Thoracic aorta (tissue), 2 donors: ENCODE measurements at places on chromosomes 12 and 14. TPM values are rescaled to one million over a fixed set of nuclear protein-coding genes. Genes with fewer than 3 reads are reported as not detected.

TGM1 gene
- total RNA-seq: 0.21 TPM

SLC39A2 gene
- total RNA-seq: not detected

GPR68 gene
- 1.8 TPM for total RNA-seq

DNA sequence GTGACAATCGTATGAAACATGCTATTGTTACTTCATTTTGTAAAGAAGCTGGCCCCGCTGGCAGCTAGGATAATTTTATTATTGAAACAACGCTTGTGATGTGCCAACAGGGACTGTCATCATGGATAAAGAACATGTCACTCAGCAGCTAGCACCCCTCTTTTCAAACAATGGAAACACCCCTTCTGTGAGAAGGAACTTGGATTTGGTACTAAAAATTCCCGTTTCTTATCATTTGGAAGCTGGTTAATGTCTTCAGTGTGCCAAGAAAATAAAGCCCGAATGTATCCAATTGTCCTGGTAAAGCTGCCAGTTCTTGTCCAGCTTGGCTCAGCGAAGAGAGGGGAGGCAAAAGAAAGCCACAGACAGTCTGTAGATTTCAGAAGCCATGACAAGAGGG, 186.6 kb downstream of the PHLDA1 start:
- H3K4me1 ChIP-seq: peaks cover 11% of the 10 kb centered on the region
- H3K36me3 ChIP-seq: no peaks in the 10 kb centered on the region
- H3K27me3 ChIP-seq: no peaks in the 10 kb centered on the region
- no peak for DNase-seq
- H3K27ac ChIP-seq: peak overlapping the region; percentile 46
- no peak overlapping the region for H3K4me3 ChIP-seq

KLRF1 gene
- 0.54 TPM for total RNA-seq

DNA sequence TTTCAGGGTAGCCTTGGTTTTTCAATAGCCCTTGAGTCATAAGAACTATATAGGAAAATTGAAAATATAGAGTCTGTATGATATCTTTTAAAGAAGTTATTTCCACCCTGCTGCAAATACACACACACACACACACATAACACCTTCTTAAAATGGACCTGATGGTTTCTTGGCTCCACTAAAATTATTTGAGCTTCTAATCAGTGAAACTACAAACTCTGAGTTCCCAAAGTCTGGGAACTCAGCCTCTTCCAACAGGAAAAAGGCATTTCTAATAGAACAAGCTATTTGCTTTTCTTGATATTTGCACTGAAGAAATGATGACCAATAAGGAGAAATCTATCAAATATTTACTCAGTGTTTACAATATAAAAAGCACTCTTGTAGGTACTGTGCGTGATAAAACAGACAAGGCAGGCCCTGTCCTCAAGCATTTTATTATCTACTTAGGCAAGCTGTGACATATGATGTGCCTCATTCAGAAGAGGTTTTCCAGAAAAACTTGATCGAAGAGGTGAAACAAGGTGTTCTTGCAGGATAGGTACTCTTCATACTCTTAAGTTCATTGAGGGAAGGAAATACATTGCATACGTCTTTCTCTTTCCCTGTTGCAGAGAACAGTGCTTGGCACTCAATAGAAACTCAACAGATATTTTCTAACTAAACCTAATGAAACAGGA, 88.6 kb downstream of the MGST1 start:
- no peak overlapping the region for H3K4me3 ChIP-seq
- H3K36me3 ChIP-seq: no peaks in the 10 kb centered on the region
- H3K4me1 ChIP-seq: no peaks in the 10 kb centered on the region
- DNase-seq: no peak

- H3K4me1 ChIP-seq: peaks cover 75% of the 10 kb centered on the region
- H3K36me3 ChIP-seq: peaks cover 13% of the 10 kb centered on the region
- peak overlapping the region; percentile 60 for H3K27ac ChIP-seq
- H3K4me3 ChIP-seq: no peak overlapping the region
- no peaks in the 10 kb centered on the region for H3K27me3 ChIP-seq
Measured at GRCh38 chr12:106074361-106074705, 64.4 kb downstream of the NUAK1 start.

GRCh38 chr12:131905081-131905629, 10.7 kb downstream of the ULK1 start:
- DNase-seq: no peak
- H3K27ac ChIP-seq: no peak overlapping the region
- H3K27me3 ChIP-seq: no peaks in the 10 kb centered on the region
- H3K36me3 ChIP-seq: peaks cover 28% of the 10 kb centered on the region
- peaks cover 13% of the 10 kb centered on the region for H3K4me1 ChIP-seq
- H3K4me3 ChIP-seq: no peak overlapping the region

CLEC4D gene
- total RNA-seq: 0.63 TPM

- no peak overlapping the region for H3K27ac ChIP-seq
- H3K4me1 ChIP-seq: no peaks in the 10 kb centered on the region
- DNase-seq: no peak
- H3K36me3 ChIP-seq: no peaks in the 10 kb centered on the region
- H3K4me3 ChIP-seq: no peak overlapping the region
- H3K27me3 ChIP-seq: no peaks in the 10 kb centered on the region
Measured at GRCh38 chr12:119659289-119659897, 8.5 kb upstream of the PRKAB1 start.

DNA sequence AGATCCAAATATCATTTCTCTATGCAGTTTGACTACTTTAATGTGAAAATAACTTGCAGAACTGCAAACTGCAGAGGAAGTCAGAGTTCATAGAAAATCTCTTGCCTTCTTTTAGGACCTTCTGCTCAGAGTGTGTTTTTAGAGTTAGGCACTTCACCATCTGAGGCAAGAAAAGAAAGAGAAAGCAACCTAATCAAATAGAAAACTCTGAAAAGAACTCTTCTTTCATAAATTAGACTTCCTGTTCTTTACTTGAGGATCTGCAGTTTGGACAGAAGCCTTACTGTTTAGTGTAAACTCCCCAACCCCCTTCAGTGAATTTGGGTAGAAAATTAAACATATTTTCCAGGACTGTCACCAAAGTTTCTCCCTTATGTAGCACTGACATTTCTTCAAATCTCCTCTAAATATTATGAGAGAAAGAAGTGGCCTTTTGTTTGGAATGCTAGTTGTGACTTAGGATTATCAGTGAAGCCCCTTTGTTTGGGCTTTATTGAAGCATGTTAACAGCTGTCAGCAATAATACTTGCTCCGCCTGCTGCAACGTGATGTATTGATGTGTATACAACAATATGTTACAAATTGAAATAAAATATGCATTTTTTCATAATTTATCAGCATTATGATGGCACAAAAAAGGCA, 99.5 kb downstream of the PDZRN4 start:
- H3K36me3 ChIP-seq: no peaks in the 10 kb centered on the region
- H3K27me3 ChIP-seq: no peaks in the 10 kb centered on the region
- H3K4me3 ChIP-seq: no peak overlapping the region
- no peak for DNase-seq

CLEC2B gene
- 14.9 TPM for total RNA-seq

DNA sequence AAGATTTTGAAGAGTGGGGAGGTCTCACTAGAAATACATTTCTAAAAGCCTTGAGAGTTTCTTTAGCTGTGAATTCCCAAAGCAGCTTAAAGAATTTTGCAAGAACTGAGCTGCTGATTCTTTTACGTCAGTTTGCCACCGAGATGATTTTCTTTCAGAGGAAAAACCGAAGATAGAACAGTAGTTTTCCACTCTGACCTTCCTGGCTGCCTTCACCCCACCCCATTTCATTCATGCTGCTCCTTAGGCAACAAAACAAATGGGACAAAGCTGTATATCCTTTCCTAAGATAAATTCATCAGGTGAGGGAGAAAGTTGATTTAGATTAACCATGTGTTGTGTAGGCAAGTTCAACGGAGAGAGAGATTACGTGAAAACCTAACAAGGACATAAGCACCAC, 947.0 kb downstream of the GALC start:
- no peak for DNase-seq
- no peak overlapping the region for H3K27ac ChIP-seq
- H3K4me1 ChIP-seq: no peaks in the 10 kb centered on the region
- no peak overlapping the region for H3K4me3 ChIP-seq
- H3K27me3 ChIP-seq: no peaks in the 10 kb centered on the region

TM7SF3 gene
- total RNA-seq: 128 TPM

DNA sequence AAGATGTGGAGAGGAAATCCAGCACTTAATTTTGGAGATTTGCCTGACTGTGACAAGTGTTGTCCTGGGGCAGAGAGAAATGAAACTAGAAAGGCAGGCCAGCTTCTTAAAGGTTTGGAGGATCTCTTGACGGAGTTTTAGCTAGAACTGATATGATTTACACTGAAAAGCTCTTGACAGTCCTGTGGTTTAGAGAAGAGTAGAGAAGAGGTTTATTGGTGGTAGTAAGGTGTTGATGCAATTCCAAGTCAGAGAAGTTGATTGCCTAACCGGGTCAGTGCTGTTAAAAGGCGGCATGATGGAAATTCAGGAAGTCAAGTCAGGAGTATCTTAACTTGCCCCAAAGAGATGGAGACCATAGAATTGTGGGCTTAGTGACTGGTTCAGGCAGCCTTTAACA, 89.0 kb upstream of the TRAF3 start:
- no peak overlapping the region for H3K27ac ChIP-seq
- H3K36me3 ChIP-seq: no peaks in the 10 kb centered on the region
- no peak for DNase-seq

- DNase-seq: no peak
- H3K27ac ChIP-seq: no peak overlapping the region
- H3K4me1 ChIP-seq: no peaks in the 10 kb centered on the region
- no peaks in the 10 kb centered on the region for H3K27me3 ChIP-seq
- H3K36me3 ChIP-seq: no peaks in the 10 kb centered on the region
- no peak overlapping the region for H3K4me3 ChIP-seq
Measured at GRCh38 chr12:43008953-43009845, 419.7 kb upstream of the PRICKLE1 start.

DNA sequence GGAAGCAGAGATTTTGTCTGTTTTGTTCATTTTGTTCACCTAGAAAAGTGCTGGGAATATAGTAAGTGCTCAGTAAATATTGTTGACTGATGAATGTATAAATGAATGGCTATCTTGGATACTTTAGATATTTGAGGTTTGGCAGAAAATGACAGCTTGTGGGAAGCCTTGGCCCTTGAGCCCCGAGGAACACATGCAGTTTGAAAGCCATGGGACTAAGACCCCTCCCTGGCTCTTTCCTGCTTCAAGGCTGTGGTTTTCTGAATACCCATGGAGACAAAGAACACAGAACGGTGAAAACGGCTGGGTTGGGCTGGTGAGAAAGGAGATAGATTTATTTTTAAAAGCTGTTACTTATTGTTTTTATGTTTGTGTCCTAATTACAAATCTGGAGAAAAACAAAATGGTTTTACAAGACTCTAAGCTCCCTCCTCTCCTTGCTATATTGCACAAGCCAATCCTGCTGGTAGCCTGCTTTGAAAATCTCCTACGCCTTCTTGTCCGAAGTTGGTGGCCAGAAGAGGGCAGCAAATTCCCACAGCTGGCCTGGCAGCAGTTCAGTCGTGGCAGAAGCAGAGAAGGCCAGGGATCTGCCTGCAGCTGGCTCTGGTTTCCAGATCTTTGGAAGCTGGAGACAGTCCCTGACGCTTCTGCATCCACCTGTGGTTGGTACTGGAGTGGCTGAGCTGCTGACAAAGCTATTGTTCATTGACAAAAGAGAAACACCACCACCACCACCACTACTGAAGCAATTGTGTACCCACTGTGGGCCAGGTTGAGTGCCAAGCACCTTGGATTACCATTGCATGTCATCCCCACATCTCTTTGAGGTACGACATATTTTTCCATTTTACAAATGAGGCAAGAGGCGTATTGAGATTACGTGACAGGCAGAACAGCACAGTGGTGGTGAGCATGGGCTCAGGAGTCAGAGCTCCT, 5.2 kb upstream of the KRT85 start:
- no peaks in the 10 kb centered on the region for H3K36me3 ChIP-seq
- no peaks in the 10 kb centered on the region for H3K27me3 ChIP-seq
- no peak overlapping the region for H3K4me3 ChIP-seq
- peaks cover 16% of the 10 kb centered on the region for H3K4me1 ChIP-seq

DNA sequence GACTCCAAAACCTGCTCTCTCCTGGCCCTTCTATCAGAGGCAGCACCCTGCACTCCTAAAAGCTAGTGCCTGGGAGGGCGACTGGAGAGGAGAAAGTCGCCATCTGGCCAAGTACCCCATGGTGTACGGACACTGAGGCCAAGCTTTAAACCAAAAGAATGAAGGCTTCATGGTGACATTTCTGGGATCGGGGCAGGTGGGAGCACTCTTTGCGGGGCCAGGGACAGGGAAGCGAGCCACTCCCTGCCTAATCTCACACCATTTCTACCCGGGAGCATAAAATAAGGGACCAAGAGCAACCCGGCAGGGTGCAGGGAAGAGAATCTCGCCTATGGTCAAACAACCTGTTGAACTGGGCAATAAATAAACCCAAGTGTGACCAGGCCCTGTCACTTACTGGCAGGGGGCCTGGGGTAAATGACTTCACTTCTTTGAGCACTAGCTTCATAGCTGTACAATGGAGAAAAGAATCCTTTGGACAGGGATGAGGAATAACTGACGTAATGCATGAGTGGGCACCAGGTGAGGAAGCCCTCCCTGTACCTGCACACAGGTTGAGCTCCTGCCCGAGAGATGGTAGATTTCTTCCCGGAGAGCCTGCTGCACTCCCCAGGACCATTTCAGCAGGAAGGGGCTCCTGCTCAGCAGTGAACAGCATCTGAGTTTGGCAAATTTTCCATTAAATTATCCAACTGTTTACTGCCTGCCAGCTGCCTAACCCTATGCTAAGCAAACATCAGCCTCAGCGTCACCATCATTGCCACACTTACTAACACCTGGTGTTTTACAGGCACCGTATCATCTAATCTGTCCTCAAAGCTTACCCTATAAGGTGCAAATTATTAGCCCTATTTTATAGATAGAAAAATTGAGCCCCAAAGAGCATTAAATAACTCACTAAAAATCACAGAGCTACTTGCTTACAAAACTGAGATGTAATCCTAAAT, 2.0 kb downstream of the SERPINA1 start:
- H3K27ac ChIP-seq: no peak overlapping the region
- H3K4me3 ChIP-seq: no peak overlapping the region
- H3K36me3 ChIP-seq: no peaks in the 10 kb centered on the region
- H3K4me1 ChIP-seq: peaks cover 7% of the 10 kb centered on the region
- H3K27me3 ChIP-seq: no peaks in the 10 kb centered on the region

GRCh38 chr14:81953419-81953818, 419.8 kb upstream of the SEL1L start:
- no peak for DNase-seq
- H3K4me1 ChIP-seq: no peaks in the 10 kb centered on the region
- no peaks in the 10 kb centered on the region for H3K36me3 ChIP-seq
- no peak overlapping the region for H3K27ac ChIP-seq
- H3K27me3 ChIP-seq: no peaks in the 10 kb centered on the region

CLEC1B gene
- total RNA-seq: not detected

GRCh38 chr14:29752221-29752923, 175.3 kb downstream of the PRKD1 start:
- DNase-seq: no peak
- H3K27me3 ChIP-seq: no peaks in the 10 kb centered on the region
- peaks cover 10% of the 10 kb centered on the region for H3K4me1 ChIP-seq

POTEG gene
- not detected for total RNA-seq

GLTP gene
- 48.9 TPM for total RNA-seq

SLC15A4 gene
- 116 TPM for total RNA-seq

GRCh38 chr14:73634011-73634833, 10.6 kb upstream of the DNAL1 start:
- DNase-seq: no peak
- no peaks in the 10 kb centered on the region for H3K27me3 ChIP-seq
- H3K36me3 ChIP-seq: no peaks in the 10 kb centered on the region
- H3K4me1 ChIP-seq: peaks cover 3% of the 10 kb centered on the region
- peak overlapping the region; percentile 50 for H3K27ac ChIP-seq

NPAS3 gene
- total RNA-seq: 1.1 TPM

MYF5 gene
- total RNA-seq: not detected

GRCh38 chr12:79935624-79936345, 888 bp upstream of the PPP1R12A start:
- H3K27ac ChIP-seq: peak overlapping the region; percentile 99
- no peak for DNase-seq
- no peaks in the 10 kb centered on the region for H3K27me3 ChIP-seq
- no peaks in the 10 kb centered on the region for H3K36me3 ChIP-seq
- H3K4me3 ChIP-seq: peak overlapping the region; percentile 99
